ENCODE measurements at places on chromosomes 2 and 18. TPM values are rescaled to one million over a fixed set of nuclear protein-coding genes. Genes with fewer than 3 reads are reported as not detected.

CTLA4 gene
- total RNA-seq = 0.13 TPM

IL1F10 gene
- not detected for total RNA-seq

WNT6 gene
- 0.28 TPM for total RNA-seq

SNORC gene
- total RNA-seq = 15.5 TPM

COL3A1 gene
- 21.6 TPM for total RNA-seq

FBLN7 gene
- 5.1 TPM for total RNA-seq

POTEF gene
- total RNA-seq = not detected

VIL1 gene
- 2.6 TPM for total RNA-seq

SLC5A7 gene
- total RNA-seq = not detected

TUBB8B gene
- total RNA-seq = not detected

TMEM198 gene
- 2.1 TPM for total RNA-seq

OLA1 gene
- 20.0 TPM for total RNA-seq

RAB11FIP5 gene
- 6.0 TPM for total RNA-seq

AP1S3 gene
- 1.3 TPM for total RNA-seq

PKDCC gene
- 14.2 TPM for total RNA-seq

CCDC88A gene
- total RNA-seq = 12.0 TPM

NT5C1B gene
- not detected for total RNA-seq

TFPI gene
- 144 TPM for total RNA-seq

RGPD4 gene
- total RNA-seq = not detected

CIB4 gene
- total RNA-seq = not detected

NEU2 gene
- total RNA-seq = not detected

AGXT gene
- total RNA-seq = 1,805 TPM

SLC19A3 gene
- total RNA-seq = 14.6 TPM

POTEC gene
- total RNA-seq = not detected

CRACDL gene
- total RNA-seq = 0.30 TPM

TUBA3D gene
- total RNA-seq = 0.15 TPM

ZNF804A gene
- total RNA-seq = not detected

ANKRD30B gene
- not detected for total RNA-seq

GAREM2 gene
- total RNA-seq = 0.15 TPM

ASB18 gene
- not detected for total RNA-seq

HADHB gene
- total RNA-seq = 178 TPM

EPB41L5 gene
- 50.5 TPM for total RNA-seq

CPS1 gene
- total RNA-seq = 1,770 TPM

FAHD2A gene
- total RNA-seq = 75.2 TPM

ZNF385B gene
- total RNA-seq = 8.3 TPM

CPO gene
- 0.38 TPM for total RNA-seq

ABCB11 gene
- 68.5 TPM for total RNA-seq

RBM44 gene
- total RNA-seq = 0.13 TPM

ELOA2 gene
- total RNA-seq = not detected

KLHL29 gene
- total RNA-seq = 2.3 TPM

ZNF397 gene
- 11.9 TPM for total RNA-seq

CHST10 gene
- 0.50 TPM for total RNA-seq

CCDC195 gene
- total RNA-seq = not detected

CTNNA2 gene
- not detected for total RNA-seq

REG3A gene
- 0.45 TPM for total RNA-seq

MAP3K20 gene
- 13.7 TPM for total RNA-seq

SNRNP27 gene
- 13.8 TPM for total RNA-seq

HRH4 gene
- 0.15 TPM for total RNA-seq

GREB1 gene
- 22.4 TPM for total RNA-seq

IL36G gene
- 0.20 TPM for total RNA-seq

CTAGE1 gene
- total RNA-seq = not detected

CCBE1 gene
- total RNA-seq = 5.8 TPM

UCN gene
- total RNA-seq = 2.2 TPM

SMIM21 gene
- total RNA-seq = not detected

DOK6 gene
- 2.4 TPM for total RNA-seq
